Right forelimb (tissue), 1 donor: ENCODE measurements at places on chromosomes 5 and 9.

- no peak for DNase-seq
These were observed 203.2 kb downstream of the GAPVD1 start for GRCh38 chr9:125464591-125465385.

DNA sequence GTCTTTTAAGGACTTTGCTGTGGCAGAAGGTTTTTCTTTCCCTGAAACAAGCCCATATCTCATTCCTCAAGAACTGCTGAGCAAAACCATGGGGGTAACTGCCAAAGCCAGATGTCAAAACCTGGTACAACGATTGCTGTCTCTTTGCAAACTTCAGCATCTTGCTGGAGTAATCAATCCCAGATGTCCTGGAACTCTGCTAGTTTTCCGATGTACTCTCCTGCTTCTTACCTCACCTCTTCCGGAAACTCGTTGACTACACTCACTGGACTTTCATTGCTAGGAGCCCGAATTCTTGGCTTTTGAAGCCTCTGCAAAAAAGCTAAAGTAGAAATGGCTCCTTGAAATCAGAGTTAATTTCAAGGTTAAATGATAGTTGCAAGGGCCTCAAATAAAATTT lies 23.3 kb downstream of the RAD1 start:
- peak; percentile 73 for DNase-seq

DNA sequence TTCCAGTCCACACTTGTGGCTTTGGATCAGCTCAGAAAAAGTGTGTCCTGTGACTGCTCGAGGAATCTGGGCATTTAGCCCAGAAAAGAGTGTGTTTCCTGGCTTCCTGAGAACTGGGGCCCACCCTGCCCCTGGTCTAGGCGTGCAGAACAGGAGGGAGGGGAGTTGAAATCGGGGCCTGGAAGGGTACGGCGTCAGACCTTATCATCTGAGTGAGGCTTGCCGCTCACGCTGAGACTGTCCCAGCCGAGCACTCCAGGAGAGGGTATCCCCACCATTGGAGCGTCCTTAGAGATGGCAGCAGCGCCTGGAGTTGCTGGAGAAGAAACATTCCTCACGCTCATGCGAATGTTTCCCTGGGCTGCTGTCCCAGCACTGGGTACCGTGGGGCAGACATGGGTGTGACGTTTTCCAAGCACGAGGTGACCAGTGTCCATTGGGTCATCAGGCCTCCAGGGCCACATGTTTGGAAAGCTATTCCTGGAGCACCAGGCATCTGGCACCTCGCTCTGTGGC lies 22.5 kb downstream of the NEK6 start:
- peak; percentile 82 for DNase-seq

GRCh38 chr9:36902861-36903524 lies 131.1 kb downstream of the PAX5 start:
- DNase-seq = no peak

DNA sequence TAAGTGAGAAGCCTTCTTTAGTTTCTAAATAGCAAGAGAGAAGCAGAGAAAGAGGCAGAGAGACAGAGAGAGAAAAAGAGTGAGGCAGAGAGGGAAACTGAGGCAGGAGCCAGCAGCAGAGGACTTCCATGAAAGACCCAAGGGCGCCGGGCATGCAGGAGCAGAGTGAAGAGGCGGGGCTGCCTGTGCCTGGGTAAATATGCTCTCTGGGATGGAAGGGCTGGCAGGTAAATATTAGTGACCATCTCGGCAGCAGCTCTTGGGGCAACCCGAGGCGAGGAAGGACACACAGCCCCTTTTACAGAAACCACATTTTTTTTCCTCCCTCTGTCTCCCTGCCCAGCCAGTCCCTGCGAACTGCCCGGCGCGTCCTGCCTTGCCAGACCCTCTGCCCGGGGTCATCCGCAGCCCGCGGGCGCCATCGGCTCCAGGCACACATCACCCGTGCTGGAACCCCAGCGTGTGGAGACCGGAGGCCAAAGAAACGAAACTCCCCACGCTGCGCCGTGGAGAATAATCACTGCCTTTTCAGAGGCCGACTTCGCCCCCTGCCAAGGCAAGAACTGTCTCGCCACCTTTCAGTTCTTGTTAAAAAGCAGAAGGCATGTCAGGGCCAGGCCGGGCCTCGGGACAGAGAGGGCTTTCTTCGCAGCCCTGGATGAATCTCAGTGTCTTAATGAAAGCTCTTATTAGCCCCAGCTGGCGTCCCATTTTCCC lies 61.3 kb downstream of the BOD1 start:
- DNase-seq = no peak

- DNase-seq = no peak
These were observed 301.1 kb downstream of the PRR16 start for GRCh38 chr5:120765189-120765588.
